ENCODE measurements at places on chromosomes 16 and 17.

DNA sequence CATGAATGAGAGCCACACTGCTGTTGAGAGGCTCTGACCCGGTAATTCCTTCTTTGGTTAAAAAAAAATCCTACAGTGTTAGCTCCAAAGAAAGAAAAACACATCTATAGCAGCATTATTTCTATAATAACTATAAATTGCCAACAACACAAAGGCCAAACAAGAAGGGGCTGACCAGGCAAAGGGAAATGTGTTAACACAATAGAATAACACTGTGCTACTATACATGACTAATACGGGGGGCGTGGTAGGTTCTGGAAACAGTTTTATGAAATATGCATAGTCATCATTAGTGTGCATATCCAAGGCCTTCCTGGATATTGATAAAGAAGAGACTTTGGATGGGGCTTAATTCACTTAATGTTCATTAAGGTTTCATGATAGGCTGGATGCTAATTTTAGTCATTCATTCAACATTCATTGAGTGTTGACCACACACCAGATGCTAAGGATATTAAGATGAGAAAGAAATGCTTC, 50.0 kb upstream of the CCL1 start:
- DNase-seq = no peak

- no peak for DNase-seq
Observed at GRCh38 chr17:1753767-1754429, 8.0 kb upstream of the SERPINF1 start.

DNA sequence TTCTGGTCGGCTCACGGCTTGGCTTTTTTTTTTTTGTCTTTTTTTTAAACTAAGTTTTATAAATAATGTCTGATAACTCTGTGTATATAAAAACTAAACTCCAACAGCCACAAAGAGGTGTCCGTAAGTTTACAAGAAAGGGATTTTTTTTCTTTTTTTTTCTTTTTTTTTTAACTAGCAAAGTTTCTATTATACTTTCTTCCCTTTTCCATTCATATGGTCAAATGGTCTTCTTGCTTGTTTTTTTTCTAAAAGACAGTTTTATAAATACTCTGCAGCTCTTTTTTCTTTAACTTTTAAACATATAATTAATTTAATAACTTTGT, 3.5 kb upstream of the SIRT7 start:
- no peak for DNase-seq

- DNase-seq = no peak
Observed at GRCh38 chr16:17026600-17027242, 444.0 kb downstream of the XYLT1 start.
